ENCODE measurements at places on chromosomes 5 and 9. TPM values are rescaled to one million over a fixed set of nuclear protein-coding genes. Genes with fewer than 3 reads are reported as not detected.

DNA sequence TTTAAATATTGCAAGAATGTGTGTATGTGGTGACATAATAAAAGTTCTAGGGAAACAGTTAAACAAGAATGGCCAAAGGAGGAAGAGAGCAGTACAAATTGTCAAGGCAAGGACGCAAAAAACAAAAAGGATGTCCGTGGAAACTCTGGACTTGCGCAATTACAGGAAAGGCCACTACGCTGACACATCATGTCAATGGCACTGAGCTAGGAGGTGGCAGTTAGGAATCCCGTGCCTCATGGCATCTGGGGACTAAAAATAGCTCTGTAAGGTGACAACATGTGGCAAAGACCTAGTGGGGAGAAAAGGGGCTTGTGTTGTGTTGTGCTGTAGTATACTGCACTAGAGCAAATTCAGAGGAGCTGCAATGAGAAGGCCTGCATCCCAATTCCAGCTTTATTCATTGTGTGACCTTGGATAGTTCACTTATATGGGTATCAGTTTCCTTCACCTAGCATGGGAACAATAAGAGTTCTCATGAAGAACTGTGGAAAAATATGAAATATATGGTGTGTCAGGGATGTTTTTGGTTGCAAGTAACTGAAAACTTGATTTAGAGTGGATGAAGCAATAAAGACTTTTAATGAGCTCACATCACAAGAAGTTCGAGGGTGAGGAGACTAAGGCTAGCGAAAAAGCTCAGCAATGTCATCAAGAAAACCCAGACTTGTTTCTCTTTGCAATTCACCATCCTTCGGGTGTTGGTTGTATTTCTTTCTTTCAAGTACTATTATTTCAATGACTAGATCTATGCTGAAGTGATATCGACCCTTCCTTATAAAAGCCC lies 124.1 kb upstream of the STC2 start:
- no peak for DNase-seq

GRCh38 chr5:140608722-140609121 lies 24.3 kb downstream of the CD14 start:
- no peak for DNase-seq

- DNase-seq, result no peak
These were observed 619.4 kb downstream of the PDE4D start for GRCh38 chr5:59274106-59274636.

DNA sequence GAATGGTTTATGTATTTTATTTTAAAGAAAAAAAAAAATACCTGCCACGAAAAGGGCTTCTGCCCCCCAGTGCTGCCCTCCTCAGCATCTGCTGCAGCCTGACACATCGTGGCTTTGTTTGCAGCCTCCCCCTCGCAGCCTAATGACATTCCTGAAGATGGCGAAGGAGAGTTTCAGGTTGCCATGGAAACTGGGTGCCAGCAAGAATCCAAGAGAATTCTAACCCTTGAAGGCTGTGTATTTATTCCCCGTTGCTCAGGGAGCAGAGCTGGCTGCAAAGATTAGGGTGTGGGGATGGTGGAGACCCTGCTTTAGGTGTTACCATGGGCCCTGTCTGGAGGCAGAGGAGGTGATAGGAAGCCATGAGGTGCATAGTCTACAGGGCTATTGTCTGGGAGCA lies 126.6 kb downstream of the NSG2 start:
- DNase-seq, result no peak

DNA sequence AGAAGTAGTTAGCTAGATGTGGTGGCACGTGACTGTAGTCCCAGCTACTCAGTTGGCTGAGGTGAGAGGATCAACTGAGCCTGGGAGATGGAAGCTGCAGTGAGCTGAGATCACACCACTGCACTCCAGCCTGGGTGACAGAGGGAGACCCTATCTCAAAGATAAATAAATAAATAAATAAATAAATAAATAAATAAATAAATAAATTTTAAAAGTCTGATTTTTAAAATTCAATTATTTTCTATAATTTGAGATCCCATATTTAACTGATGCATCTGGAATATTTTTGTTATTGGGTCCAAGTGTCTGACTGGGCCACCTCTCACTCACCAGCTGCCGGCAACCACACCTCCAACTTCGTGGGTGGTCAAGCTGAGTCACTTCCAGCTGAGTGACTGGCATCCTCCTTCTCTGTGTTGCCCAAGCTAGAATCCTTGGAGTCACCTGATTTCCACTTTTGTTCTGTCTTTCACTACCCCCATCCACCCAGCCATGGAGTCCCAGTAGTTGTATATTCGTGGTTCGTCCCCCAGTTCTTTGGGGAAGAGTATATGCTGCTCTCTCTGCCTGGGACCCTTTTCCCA lies 70.9 kb downstream of the EGFLAM start:
- no peak for DNase-seq

- DNase-seq, result no peak
These were observed 170.8 kb downstream of the GADD45G start for GRCh38 chr9:89775641-89776040.

DNA sequence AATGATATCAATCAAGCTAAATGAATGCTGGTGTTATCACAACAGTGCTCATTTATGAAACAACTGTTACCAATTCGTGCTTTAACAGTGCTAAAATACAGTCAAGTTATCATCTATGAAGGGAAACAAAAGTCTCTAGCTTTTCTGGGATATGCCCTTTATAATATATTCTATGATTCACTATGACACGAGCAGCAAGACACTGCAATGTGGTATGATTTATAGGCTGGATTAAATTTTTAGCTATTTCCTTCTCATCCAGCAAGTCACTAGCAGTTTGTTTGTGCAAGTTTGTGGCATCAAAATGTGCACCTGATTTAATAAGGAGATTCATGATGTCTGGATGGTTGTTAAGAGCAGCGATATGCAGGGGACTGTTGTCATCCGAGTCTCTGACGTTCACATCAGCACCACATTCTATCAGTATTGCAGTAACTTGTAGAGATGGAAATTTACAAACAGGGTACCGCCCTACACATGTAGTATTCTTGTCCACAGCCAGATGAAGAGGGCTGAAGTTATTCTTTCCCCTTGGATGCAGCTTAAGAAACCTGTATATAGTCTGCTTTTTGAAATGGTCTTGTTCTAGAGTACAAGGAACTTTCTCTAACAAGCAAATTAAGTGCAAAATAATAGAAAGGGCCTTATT lies 20.3 kb downstream of the FEM1C start:
- no peak for DNase-seq

DNA sequence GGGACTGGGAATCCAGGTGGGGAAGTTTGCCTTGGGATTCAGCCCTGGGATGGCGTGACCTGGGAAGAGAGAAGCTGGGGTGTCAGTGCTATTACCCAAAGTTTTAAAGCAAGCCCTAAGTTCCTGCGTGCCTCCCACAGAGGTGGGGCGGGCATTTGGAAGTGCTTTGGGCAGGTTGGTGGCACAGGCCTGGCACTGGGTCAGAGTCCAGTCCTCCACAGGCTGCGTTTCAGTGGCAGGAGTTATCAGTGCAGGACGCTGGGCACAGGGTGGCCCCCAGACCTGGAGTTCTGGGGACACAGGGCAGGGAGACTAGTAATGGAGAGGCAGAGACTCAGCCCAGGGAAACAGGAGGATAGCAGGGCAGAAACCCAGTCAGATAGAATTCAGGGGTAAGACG lies 147.2 kb downstream of the MAST4 start:
- no peak for DNase-seq

- no peak for DNase-seq
These were observed 56.5 kb upstream of the PCSK1 start for GRCh38 chr5:96489532-96489931.

GRCh38 chr5:140042643-140043507 lies at the start of gene NRG2:
Gene NRG2 (minus strand): TSS chr5:140043299.
- peak; percentile 47 for DNase-seq

- peak; percentile 39 for DNase-seq
These were observed 10.1 kb downstream of the ATG12 start for GRCh38 chr5:115831163-115831768.

- DNase-seq, result no peak
These were observed 1.0 kb downstream of the DOCK8 start for GRCh38 chr9:215631-216155.

GRCh38 chr5:110899566-110900412 lies 161.0 kb downstream of the SLC25A46 start:
- no peak for DNase-seq

DNA sequence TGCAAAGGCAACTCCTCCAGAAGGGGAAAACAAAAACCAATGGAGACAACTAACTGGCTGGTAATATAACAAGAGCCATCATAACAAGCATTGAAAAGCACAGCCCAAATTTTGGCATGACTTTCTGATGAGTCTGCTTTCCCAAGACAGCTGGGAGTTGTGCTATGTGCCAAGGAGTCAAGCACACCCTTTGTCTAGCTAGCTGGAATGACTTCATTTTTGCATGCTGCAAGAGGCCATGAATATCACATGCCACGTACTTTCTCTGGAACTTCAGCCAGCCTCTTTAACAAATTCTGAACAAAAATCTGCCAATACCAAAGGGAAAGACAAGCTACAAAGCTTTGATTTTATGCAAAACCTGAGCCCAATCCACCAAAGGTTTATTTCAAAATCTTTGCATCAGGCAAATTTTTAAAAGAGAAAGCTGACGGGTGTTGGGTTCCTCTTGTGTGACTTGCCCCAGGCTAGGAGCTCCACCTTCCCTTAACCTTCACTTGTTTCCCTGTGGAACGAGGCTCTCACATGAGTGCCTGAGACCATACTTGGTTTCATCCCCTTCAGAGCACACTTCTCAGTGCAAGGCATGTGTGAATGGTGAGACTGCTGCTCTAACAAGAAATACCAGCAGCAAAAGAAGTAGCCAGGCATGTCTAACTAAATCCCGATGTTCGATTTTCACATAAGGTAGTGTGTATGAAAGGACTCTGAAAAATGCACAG lies 47.3 kb downstream of the S1PR3 start:
- DNase-seq, result no peak

DNA sequence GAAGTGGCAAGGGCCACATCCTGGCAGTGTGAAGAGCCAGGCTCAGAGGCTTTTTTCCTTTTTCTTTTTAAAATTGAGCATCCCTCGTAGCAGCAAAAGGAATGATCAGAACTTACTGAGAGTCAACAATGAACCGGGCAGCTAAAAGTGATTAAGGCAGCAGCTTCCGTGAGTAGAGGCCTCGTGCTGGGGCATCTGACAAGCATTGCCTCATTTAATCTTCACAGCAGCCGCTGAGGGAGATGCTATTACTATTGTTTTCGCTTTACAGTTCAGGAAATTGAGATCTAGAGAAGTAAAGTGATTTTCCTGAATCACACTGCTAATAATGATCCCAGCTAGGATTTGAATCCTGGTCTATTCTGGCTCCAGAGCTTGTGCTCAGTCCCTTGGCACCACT lies 30.7 kb upstream of the PTGS1 start:
- no peak for DNase-seq

GRCh38 chr5:1464096-1464446 lies 18.8 kb upstream of the SLC6A3 start:
- DNase-seq, result no peak

GRCh38 chr9:125660557-125660956 lies 46.5 kb downstream of the MAPKAP1 start:
- peak; percentile 7 for DNase-seq

DNA sequence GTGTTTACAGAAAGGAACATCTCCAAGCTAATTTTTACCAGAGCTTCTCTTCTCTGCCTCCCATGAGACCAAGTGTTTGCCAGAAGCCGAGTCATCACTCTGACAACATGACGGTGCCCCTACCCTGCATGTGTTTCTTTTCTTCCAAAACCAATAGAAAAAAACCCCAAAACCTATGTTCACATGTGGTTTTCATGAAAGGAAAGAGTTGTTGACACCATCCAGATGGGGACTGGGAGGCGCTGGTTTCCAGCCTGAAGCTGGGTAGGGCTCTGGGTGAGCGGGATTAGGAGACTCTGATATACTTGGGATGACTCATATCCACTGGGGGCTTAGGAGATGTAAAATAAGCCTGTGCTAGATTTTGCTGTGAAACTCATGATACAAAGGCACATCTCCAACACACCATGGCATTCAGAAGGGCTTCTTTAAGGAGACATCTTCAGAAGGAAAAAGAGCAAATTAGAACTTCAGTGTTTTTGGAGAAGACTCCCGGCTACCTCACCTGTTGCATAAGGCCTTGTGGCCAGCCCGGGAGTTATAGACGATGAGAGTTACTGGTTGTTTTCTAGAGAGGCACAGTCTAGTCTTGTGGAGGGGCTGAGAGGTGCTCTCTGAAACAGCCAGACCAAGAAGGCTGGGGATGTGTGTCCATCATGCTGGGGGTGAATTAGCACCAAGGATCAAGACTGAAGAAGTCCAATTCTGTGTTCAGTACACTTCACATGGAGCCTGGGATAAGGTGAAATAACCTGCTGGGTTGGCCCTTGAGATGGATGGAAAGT lies 108.9 kb upstream of the LHFPL2 start:
- peak; percentile 10 for DNase-seq

GRCh38 chr5:132953710-132954109 lies 9.7 kb downstream of the AFF4 start:
- DNase-seq, result no peak

- no peak for DNase-seq
These were observed 16.5 kb upstream of the TMEM171 start for GRCh38 chr5:73103870-73104299.

The HTR4 gene
- total RNA-seq, result not detected

The ARID3C gene
- total RNA-seq, result 0.32 TPM

The CDC42SE2 gene
- 102 TPM for total RNA-seq

The RPP25L gene
- total RNA-seq, result 37.9 TPM

The IZUMO3 gene
- total RNA-seq, result not detected

The SPATA31A3 gene
- not detected for total RNA-seq

The SEC61B gene
- 140 TPM for total RNA-seq

The EIF4EBP3 gene
- 19.6 TPM for total RNA-seq

The SURF2 gene
- 21.5 TPM for total RNA-seq

The ADGRD2 gene
- not detected for total RNA-seq

The OLFM1 gene
- total RNA-seq, result not detected

The MARVELD2 gene
- 0.29 TPM for total RNA-seq
